ENCODE measurements at places on chromosomes 7 and 10.

DNA sequence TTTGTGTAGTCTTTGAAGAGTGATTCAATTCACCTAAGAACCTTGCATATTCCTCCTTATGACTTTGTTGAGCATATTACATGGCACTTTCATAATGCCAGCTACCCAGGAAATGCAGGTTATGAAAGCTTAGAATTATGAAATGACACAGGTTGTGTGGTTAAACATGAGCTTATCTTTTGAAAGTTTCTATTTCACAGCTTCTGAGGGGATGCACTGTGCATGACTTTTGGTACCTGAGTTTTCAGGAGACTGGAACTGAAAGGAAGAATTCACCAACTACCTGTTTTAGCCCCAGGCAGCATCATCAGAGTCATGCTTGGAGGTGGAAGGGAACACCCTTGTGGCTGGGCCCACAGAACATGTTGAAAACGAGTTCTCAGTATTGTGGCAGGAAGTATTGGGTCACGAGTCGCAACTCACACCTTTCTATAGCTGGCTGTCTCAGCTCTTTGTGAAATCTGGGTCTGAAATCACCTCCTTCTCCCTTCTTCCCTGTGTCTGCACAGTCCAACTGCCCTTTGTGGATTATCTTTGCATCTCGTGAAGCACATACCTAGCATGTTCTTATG, 228.2 kb downstream of the PTEN start:
- peak; percentile 96 for DNase-seq

DNA sequence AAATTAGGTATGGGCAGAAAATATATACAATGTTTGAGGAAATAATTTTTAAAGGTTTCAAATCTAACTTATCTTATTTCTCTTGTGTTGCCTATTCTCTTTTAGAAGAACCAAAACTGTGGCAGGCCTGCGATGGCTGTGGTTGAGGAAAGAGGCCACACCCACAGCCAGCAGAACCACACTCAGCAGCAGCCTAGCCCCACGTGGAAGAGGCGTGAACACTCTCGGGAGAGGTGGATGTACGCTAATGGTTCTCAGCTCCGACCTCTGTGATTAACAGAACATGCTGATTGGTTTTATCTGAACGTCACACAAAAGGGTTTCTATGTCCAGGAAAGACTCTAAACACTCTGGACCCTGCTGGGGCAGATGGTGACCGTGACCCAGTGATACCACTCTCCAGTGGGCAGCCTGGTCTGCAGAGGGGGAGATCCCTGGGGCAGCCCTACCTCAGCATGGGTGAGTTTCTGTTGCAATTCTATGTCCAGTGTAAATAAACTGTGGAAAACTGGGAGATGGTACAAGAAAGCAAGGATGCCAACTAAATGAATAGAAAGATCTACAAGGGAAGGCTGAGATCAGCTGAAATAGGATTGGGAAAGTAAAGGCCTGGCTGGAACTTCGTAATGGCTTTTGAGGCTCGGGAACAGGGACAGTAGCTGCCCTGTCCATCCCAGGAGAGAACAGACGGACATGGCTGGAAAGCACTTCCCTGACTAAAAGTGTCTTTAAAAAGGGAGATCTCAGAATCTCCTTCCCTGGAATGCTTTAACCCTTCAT, 26.6 kb downstream of the DIP2C start:
- DNase-seq = no peak

- DNase-seq = no peak
These were observed 196.7 kb downstream of the HECW1 start for GRCh38 chr7:43308913-43309705.

- no peak for DNase-seq
These were observed 13.1 kb downstream of the ADGRA1 start for GRCh38 chr10:133100706-133101415.

DNA sequence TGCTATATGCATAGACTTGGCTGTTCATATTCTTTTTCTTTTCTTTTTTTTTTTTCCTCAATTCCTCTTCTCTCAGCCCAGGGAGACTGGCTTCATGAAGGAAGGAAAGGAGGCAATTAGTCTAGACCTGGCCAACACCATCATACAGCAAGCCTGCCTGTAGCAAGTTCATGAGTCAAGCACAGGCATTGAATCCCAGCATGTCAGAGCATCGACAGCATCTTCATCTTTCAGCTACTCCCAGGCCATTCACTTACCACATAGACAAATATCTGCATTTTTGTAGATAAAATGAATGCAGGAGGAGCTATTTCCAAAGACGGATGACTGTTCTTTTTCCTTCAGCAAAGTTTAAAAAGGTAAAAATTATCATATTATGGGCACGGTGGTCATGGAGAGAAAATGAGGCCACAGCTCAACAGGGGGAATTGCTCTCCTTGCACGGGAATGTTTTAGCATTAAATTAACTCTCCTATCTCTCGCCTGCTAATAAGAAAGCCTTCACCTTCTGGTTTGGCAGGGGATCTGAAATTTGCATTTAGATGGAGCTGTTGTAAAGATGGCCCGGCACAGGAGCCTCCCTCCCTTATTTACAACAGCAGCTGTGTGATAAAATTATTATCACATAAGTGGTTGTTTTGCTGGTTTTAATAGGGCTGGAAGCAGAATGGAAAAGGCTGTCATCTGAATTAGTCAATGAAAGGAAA, 626.5 kb upstream of the AUTS2 start:
- DNase-seq = no peak

DNA sequence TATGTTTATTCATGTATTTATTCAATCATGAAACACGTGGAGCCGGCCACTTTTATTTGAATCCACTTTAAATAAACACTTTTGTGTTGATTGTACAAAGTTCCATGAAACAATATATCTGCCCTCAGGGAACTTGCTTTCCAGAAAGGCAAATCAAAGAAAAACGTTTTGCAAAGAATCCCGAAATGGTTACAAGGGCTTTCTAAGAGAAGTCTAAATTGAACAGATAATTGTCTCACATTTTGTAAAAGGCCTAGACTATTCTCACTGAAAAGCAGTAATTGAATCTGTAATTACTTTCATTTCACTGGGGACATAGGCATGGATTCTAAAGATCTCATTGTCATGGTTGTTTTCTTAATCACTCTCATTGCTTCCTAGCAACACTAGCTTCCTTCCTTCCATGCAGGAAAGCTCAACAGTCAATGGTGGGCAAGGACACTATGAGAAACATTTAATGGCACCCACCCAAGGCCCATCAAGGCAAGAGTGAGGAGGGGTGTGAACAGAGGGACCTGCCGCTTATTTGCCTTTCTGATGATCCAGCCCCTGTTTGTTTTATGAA, 622.4 kb upstream of the C7orf33 start:
- no peak for DNase-seq

DNA sequence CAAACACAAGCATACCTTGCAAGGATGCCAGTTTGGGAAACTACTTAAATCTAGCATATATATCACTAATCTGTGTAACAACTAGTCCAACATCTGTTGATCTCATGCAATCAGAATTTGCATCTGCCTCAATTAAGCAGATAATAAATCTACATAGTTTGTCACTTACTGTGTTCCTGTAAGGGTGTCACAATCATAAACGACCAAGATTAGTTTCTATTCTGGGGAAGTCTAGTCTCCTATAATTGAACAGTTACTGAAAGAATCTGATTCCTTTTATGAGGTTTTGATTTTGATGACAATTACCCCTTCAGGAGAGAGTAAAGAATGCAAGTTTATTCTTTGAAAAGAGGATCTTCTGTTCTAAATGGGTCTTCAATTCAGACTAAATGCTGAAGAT, 85.5 kb upstream of the LRRN3 start:
- no peak for DNase-seq

DNA sequence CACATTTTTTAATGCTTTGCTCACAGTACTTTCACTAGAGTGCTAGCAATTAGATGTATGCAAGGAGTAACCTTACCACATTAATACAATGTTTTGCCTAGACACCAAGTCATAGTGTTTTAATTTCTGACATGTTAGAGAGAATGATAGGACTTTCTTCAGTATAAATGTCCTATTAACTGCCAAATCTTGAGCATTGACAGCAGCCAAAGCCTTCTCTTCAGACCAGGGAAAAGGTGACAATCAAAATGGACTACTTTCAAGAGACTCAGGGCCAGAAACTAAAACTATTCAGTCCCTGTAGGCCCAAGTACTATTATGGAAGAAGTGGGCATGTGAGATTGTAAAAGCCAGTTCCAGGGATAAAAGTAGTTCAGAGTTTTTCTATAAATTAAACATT, 201.4 kb upstream of the PCDH15 start:
- DNase-seq = no peak

GRCh38 chr10:103610921-103611511, 117.5 kb downstream of the NEURL1 start:
- no peak for DNase-seq

GRCh38 chr10:87733081-87733480, 73.4 kb downstream of the PAPSS2 start:
- DNase-seq = no peak

- no peak for DNase-seq
These were observed 13.2 kb downstream of the ATE1 start for GRCh38 chr10:121914661-121915060.

GRCh38 chr7:152344253-152344652, 91.5 kb downstream of the KMT2C start:
- DNase-seq = peak; percentile 27

DNA sequence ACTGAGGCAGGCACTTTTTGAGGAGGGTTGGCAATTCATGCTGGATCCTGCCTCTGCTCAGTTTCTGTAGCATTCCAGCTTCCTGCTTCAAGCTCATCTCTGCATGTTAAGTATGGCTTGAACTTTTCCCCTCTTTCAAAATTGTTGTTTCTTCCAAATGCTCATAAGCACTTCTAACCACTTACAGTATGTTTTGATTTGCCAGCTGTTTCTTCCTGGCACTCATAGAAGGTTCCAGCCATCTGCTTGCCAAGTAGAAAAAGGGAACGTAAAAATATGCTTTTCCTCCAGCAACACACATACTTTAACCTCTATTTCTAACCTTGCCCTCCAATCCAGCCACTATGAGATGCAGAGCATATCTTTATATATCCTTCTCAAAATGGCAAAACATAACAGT, 692.6 kb upstream of the COBL start:
- DNase-seq = no peak

DNA sequence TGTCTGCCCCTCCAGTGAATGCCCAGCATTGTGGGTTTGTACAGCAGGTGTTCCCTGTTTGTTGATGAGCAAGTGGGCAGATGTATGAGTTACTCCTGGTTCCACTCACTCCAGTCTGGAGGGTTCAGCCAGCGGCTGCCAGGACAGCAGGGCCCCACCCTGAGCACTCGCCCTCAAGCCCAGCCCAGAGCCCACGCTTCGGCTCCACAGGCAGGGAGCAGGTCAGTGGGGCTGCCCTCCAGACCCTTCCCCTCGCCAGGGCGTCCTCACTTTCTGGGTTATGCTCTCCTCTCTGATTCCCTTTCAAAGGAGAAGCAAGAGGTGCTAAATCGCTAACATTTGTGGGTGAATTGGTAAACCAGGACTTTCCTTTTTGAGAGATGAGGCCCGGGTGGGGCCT, 4.8 kb upstream of the VIPR2 start:
- DNase-seq = no peak

DNA sequence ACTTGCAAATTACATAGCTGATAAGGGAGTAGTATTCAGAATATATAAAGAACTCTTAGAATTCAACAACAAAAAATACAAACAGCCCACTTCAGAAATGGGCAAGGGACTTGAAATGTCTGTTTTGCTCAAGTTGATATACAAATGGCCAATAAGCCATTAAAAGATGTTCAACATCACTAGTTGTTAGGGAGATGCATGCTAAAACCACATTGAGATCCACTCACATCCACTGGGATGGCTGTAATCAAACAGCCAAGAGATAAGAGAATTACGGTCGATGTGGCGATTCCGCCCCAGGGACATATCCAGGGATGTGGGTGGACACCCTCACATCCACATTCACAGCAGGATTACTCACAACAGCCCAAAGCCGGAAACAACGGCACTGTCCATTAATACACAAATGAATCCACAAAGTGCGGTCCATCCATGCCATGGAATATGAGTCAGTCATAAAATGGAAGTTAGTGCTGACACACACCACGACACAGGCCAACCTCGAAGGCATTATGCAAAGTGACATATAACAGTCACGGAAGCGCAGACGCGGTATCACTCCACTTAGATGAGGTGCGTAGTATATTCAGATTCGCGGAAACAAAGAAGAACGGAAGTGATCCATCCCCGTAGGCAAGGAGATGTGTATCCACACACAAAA, 227.8 kb downstream of the DNAJB6 start:
- no peak for DNase-seq

DNA sequence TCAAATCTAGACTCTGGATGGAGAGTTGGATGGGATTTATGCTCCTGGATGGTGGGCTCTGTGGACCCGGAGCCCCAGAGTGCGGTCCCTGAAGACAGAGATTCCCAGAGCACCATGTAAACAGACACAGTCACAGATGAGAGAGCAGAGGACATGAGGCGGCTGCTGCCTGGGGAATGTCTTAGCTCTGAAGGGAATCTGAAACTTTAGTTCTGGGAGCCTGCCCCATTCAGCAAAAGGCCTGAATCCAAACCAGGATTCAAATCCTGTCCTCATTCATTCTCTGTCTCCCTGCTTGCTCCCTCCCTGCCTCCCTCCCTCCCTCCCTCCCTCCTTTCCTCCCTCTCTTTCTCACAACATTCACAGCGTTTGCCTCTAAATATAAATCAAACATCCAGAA, 49.5 kb upstream of the CALD1 start:
- no peak for DNase-seq

DNA sequence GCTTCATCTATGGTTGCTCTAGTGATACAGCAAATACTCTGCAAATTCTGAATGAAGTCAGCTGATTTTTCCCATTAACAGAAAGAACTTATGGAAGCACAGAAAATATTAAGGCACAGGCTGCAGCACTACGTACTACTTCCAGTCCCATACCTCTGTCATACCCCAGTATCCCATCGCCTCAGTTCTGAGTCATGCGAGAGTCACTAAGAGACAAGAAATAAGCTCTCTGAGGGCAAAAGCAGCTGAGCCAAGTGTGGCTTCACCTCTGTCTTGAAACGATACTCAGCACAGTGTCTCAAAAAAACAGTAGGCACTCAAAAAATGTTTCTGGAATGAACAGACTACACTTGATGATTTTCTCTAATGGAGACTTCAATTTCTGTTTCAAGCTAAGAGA, 48.2 kb downstream of the EZH2 start:
- no peak for DNase-seq

GRCh38 chr10:12396093-12396492, 46.7 kb downstream of the CAMK1D start:
- no peak for DNase-seq

GRCh38 chr7:85528581-85528980, 341.7 kb upstream of the SEMA3D start:
- no peak for DNase-seq

- no peak for DNase-seq
These were observed 31.6 kb upstream of the LYZL1 start for GRCh38 chr10:29257106-29257783.

- peak; percentile 13 for DNase-seq
These were observed 190.3 kb downstream of the TWIST1 start for GRCh38 chr7:18927134-18927533.

GRCh38 chr7:46215987-46216567, 295.0 kb upstream of the IGFBP3 start:
- DNase-seq = peak; percentile 48
